Stimulated activated CD8-positive, alpha-beta memory T cell treated with anti-CD3 and anti-CD28 coated beads, Interleukin-7, amount 100 ng/mL, for 1 hour (primary cell): ENCODE measurements at places on chromosomes 12 and 14.

GRCh38 chr14:22319526-22320361 lies 269.3 kb downstream of the DAD1 start:
- DNase-seq, result no peak

- DNase-seq, result no peak
Observed at GRCh38 chr14:67357186-67357968, 2.2 kb downstream of the ATP6V1D start.

- no peak for DNase-seq
Observed at GRCh38 chr12:42706321-42706720, 116.8 kb upstream of the PRICKLE1 start.

DNA sequence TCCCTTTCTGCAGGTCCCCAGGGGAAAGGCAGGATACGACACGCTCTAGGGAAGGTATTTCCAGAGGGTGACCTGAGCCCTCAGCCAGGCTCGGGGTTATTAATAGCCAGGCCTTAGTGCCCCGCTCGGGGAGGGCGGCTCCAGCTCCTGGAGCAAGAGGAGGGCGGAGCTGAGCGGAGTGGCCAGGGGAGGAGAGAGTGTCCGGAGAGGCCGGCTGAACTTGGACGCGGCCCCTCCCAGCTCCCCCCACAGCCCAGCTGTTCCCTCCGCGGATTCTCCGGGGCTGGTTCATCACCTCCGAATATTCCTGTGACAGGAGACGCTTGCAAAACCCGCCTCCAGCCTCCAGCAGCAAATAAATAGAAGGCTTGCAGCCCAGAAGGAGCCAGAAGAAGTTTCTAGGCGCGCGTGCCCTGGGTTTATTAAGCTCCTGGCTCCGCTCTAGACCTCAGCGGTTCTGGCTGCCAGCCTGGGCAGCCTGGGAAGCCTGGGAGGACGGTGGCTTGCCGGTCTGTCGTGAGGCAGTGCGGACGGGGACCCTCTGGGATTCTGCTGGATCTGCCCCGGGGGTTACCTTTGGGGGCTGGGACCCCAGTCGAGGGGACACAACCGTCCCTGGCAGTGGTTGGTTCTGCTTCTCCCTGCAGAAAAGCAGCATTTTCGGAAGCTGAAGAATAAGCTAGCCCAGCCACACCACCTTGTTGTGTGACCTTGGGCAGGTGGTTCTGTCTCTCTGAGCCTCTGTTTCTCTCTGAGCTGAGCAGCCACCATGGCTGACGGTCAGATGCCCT lies at the start of gene HSPB8:
Gene HSPB8, plus strand, starts transcription at position 388 of the 791 bp plus-strand sequence. Its CDS starts 382 bp downstream, at position 770.
- no peak for DNase-seq

DNA sequence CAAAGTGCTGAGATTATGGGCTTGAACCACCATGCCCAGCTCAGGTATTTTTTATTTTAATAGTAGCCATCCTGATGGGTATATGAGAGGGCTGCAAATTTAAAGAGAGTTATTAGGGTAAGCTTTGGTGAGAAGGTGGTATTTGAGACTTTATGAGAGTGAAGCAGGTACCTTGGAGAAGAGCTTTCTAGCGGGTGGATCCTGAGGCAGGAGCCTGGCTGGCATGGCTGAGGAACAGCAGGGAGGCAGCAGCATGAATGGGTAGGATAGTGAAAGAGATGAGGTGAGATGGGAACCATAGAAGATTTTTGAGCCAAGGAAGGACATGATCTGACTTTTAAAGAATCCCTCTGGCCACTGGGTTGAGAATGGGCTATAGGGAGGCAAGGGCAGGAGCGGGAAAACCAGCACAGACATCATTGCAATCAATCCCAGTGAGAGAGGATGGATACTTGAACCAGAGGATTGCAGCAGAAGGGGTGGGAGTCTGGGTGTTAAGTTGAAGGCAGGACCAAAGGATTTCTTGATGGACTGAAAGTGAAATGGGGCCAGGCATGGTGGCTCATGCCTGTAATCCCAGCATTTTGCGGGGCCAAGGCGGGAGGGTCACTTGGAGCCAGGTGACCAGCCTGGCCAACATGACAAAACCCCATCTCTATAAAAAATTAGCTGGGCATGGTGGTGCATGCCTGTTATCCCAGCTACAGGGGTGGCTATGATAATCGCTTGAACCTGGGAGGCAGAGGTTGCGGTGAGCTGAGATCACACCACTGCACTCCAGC lies 5.7 kb downstream of the SVOP start:
- no peak for DNase-seq

DNA sequence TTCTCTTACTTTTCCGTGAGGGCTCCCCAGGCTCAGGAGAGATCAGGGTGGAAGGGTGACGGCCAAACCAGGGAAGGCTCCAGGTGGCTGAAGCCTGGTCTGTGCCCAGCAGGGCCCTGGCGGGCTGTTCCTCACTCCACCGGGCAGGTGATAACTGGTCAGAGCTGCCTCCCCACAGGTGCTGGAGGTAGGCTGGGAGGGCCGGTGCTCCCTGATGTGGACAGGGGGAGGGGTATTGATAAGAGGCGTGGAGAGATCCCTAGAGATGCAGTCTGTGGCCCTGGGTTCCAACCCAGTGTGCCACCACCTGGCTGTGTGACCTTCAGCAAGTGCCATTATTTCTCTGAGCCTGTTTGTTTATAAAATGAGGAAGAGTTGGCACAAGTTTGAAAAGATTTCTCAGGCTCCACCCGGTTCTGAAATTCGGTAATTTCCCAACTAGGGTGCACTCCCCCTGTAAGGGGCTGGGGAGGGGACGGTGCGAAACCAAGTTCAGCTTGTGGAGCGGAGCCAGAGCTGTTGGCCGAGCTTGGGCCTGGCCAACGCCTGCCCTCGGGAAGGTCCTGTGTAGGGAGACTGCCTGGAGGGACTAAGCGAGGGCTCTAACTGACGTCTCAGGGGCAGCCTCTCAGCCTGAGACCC lies 1.0 kb upstream of the NR4A1 start:
- DNase-seq, result no peak

- DNase-seq, result peak; percentile 12
Observed at GRCh38 chr12:111056618-111057521, 136.5 kb upstream of the MYL2 start.

DNA sequence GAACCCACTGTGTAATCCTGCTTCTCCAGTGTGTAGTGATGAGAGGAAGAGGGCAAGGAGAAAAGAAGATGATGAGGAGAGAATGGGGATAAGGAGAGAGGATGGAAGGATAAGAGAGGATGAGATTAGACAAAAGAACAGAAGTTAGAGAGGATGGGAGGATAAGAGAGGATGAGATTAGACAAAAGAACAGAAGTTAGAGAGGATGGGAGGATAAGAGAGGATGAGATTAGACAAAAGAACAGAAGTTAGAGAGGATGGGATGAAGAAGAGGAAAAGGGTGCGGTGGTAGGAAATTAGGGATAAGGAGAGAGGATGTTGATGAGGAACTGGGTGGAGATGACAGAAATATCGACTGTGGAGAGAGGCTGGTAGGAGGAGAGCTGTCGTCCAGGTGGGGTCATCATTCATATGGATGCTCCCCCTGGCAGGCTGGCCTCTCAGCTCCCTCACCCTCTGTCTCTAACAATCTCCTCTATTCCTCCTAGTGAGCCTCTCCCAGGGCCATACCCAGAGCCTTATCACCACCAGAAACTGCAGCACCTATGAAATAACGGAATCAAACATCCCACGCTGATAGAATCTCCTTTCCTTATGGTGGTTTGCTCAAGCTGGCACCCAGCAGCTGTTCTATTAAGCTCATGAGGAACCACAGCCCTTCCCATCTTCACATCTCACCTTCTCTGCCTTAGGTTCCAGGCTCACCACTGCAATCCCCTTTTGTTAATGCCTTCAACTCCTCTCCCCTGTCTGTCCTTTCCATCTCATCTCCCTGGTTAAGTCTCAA lies 6.0 kb upstream of the CIROP start:
- no peak for DNase-seq
